ENCODE measurements at places on chromosomes 4 and X. TPM values are rescaled to one million over a fixed set of nuclear protein-coding genes. Genes with fewer than 3 reads are reported as not detected.

DNA sequence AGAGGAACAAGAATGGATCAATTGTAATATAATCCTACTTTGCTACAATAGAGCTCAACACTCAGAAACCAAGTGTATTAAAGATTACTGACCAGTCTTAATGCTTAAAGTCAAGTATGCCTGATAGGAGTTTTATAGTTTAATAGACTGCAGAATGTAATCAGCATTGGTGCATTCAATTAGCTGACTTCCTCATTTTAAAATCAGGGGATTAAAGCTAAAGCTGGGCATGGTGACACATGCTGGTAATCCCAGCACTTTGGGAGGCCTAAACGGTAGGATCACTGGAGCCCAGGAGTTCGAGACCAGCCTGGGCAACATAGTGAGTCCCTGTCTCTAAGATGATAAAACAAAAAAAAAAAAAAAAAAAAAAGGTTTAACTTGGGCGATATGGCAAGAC lies 10.8 kb downstream of the HNRNPDL start:
- DNase-seq, result no peak

DNA sequence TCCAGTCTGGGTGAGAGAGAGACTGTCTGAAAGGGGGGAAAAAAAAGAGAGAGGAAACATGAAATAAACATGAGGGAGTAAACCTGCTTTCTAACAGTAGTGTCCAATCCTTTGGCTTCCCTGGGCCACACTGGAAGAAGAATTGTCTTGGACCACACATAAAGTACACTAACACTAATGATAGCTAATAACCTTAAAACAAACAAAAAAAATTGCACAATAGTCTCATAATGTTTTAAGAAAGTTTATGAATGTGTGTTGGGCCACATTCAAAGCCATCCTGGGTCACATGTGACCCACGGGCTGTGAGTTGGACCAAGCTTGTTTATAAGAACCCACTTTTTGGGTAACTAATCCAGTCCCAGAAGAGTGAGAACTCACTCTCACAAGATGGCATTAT lies 30.3 kb downstream of the PDS5A start:
- no peak for DNase-seq

- peak; percentile 84 for DNase-seq
These were observed 215.6 kb upstream of the PPARGC1A start for GRCh38 chr4:24105327-24106038.

SERTM2 gene
- 0.74 TPM for total RNA-seq

DNA sequence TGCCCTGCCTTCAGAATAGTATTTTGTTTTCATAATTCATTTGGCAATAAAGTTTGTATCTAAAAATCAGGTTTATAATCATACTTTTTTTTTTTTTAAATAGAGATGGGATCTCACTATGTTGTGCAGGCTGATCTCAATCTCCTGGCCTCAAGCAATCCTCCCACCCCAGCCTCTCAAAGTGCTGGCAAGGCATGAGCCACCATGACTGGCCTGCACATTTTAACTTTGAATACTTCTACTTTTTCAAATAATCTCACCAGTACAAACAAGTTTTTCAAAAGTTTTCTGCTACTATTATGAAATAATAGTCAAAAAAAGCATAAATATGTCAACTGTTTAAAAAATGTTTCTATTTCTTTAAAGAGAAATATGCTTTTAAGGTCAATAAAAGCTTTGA lies 69.6 kb upstream of the GPR34 start:
- no peak for DNase-seq

Measured in H4 (cell line).